ENCODE measurements at places on chromosomes 11 and 22. TPM values are rescaled to one million over a fixed set of nuclear protein-coding genes. Genes with fewer than 3 reads are reported as not detected.

- no peak for DNase-seq
These were observed 21.5 kb downstream of the OR56B4 start for GRCh38 chr11:6129011-6129410.

DNA sequence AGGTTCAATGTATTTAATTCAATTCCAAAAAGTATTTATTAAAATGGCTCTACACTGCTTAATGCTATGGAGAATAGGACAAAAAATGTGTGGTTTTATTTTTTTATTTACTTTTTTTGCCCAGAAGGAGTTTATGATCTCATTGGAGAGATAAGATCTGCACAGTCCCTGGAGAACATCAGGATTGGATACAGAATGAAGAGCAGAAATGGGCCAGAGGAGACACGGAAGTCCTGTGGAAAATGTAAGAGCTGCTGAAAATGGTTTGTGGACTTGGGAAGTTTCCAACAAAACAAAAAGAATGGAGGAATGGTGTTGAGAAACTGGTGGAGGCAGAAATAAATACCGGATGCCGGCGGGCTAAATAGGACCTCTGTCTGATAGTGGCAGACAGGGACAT is 554.6 kb downstream of the OPCML start:
- no peak for DNase-seq

DNA sequence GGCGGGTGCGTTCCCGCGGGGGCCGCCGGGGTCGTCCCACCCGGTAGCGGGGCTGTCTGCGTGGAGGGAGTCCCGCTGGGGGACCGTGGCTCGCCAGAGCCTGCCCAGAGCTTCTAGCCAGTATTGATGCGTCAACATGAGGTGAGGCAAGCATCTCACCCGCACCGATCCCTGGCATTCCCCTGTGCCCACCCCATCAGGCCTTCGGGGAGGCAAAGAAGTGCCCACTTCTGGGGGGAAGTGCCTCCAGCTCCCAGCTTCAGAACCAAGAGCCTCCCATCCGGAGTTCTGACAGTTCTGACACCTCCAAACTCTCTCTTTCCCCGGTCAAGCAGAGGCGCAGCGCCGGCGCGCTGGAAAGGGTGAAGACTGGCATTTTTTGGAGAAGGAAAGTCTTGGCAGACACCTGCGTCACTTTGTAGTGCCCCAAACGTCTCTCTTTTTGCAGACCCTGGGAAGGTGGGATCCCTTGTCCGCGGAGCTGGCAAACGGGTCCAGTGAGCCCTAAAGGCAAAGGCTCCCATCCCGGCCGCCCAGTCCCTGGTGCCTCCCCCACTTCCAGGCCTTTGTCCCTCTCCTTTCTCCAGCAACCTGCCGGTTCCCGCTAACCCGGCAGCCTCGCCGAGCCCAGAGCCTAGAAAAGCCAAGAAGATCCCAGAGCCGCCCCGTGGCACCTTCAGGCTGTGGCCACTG is 3.2 kb upstream of the PAX6 start:
- DNase-seq, result no peak

DNA sequence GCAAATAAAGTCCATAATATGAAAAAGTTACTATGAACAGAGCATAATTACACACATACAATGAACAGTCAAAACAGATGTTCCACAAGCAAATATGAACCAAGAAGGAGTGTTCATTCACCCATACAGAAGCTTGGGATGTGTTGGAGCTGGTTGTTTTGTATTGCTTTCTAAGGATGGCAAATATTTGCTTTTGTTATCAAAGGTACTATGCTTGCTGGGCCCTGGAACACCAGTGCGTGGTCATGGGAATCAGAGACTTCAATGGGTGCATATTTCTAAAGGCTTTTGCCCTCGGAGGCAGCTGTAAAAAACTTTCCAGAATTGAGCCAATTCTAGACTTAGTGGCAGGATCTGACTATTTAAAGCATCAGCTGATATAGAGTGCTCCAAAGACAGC is 85.1 kb downstream of the BARX2 start:
- no peak for DNase-seq

CYP2D6 gene
- total RNA-seq, result 1.1 TPM
